Foreskin melanocyte (primary cell): ENCODE measurements at places on chromosomes 1 and 21.

GRCh38 chr21:38621132-38621531 lies 122.9 kb upstream of the ERG start:
- no peak for DNase-seq

- DNase-seq, result peak; percentile 50
Measured at GRCh38 chr1:63326473-63327380, 4.4 kb downstream of the FOXD3 start.

DNA sequence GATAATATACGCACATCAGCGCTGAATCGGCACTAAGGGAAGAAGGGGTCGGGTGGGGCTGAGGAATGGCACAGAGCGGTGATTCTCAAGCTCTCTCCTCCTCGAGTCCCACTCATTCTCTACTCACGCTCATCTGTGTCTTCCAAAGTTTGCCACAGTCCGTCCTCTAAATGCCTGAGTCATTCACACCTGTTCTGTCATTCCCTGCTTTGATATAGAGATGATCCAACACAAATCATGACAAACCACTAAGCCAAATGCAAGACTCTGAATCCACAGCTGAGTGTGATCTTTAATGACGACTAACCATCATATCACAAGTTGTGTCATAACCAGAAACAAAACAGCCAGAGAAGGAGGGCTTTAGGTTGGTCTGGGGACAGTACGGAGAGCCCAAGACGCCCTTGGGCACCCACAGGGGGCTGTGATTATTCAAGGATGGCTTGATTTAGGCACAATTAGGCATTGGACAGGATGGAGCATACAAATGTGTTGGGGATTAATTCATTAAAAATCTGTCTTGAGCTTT lies 501.5 kb downstream of the KIF26B start:
- no peak for DNase-seq

GRCh38 chr1:198391393-198392020 lies 149.0 kb downstream of the ATP6V1G3 start:
- DNase-seq, result no peak

- DNase-seq, result no peak
Measured at GRCh38 chr1:204992201-204992997, 50.6 kb upstream of the CNTN2 start.

DNA sequence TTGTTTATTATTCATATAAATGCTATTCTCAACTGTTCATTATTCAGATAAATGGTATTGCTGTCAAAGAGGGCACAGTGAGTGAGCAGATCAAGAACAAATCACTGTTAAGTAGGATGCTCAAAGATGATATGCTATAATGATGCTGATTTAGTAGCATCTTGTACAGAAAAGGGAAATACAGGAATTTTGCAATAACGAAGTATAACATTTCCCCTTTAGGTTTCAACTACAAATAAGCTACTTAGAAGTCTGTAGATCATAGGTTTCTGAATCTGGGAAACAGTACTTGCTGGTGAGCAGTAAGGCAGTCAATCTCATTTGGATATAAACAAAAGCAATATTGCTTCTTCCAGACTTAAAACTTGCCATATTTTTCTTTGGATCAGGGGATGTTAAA lies 27.3 kb upstream of the RCOR3 start:
- no peak for DNase-seq

DNA sequence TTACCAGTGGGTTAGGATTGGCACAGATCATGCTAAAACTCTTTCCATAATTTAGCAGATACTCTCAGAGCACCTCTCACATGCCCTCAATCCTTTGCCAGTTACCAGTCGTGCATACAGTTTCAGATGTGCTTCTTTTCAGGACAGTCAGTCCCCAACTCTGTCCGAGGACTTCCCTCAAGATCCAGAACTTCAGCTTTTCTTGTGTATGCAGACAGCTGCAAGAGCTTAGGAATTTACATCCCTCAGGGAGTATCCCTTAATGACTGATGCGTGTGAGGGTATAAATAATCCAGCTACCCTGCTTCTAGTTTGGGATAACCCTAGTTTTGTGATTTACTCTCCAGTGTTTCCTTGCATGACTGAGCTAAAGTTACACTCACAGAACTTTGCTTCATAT lies 393.0 kb upstream of the PLXNA2 start:
- no peak for DNase-seq
